ENCODE measurements at places on chromosomes 3 and 15.

GRCh38 chr15:99916668-99917223 lies 183.5 kb upstream of the LYSMD4 start:
- H3K36me3 ChIP-seq, result no peaks in the 10 kb centered on the region
- H3K27me3 ChIP-seq, result no peaks in the 10 kb centered on the region
- no peaks in the 10 kb centered on the region for H3K4me1 ChIP-seq
- DNase-seq, result no peak

- H3K4me3 ChIP-seq, result no peak overlapping the region
- H3K4me1 ChIP-seq, result no peaks in the 10 kb centered on the region
- DNase-seq, result no peak
- H3K27ac ChIP-seq, result no peak overlapping the region
Measured at GRCh38 chr3:1693145-1693544, 405.5 kb upstream of the CNTN4 start.

- H3K4me3 ChIP-seq, result no peak overlapping the region
- no peaks in the 10 kb centered on the region for H3K36me3 ChIP-seq
- DNase-seq, result no peak
- no peaks in the 10 kb centered on the region for H3K27me3 ChIP-seq
Measured at GRCh38 chr3:36416599-36416998, 36.3 kb downstream of the STAC start.

DNA sequence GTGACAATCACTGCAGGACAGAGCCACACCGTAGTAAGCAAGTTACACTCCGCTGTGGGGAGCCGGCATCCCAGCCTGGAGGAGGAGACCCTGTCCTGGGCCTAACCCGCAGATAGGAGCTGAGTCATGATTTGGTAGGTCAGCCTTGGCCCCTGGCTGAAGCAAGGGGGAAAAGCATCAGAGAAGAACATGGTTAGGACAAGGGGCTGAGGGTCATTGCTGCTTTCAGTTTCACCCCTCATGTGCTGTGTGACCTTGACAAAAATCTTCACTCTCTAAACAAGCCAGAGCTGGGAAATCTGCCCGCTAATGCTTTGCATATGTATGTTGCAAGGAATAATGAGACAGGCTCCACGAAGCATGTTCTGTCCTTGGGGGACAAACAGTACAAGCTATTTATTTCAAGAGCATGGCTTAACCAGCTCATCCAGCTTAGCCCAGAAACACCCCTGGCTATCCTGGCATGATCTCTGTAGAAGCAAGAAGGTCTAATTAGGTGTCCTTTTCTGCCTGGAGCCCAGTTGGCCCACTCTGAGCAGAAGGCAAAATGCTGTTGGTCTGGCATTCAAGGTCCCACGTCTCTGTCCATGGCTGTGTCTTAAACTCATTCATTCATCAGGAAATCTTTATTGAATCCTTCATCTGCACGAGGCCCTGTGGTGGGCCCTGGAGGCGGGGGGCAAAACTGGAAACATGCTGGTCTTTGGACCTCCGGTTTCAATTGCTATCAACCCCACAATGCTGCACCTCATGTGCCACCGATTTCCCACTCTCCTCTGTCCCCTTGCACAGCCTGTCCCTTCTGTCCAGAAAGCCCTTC lies 221.3 kb upstream of the LYSMD4 start:
- no peaks in the 10 kb centered on the region for H3K4me1 ChIP-seq
- H3K27me3 ChIP-seq, result no peaks in the 10 kb centered on the region
- no peak overlapping the region for H3K4me3 ChIP-seq
- no peaks in the 10 kb centered on the region for H3K36me3 ChIP-seq

DNA sequence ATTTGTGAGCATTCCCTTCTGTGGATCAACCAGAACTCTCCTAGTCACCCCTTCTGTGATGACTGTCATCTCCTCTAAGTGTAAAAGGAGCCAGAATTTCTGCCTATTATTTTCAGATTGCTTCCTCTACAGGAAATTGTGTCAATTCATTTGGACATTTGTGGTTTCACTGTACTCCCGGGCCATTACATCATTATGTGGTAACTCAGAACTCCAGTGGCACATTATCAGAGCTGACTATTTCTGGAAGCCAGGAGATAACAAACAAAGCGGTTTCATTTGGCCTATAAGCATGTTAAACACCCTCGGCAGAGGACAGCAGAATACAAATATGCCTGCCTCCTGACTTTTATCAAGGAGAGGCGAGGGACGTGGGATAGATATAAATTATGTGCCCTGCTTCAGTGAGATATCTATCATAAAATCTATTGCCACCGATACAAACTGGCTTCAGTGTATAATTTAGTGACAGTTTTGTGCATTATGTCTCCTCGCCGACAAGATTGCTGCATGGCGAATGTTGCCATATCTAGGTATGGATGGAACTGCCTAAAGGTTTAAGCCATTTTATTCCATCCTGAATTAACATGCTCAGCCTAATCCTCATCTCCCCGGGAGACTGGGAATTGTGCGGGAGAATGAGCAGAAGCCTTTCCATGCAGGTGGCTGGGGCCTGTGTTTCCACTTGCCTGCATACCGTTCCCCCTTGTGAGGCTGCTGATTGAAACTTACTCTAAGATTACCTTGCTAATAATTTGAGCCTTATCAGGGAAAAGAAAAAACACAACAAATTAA lies 193.4 kb upstream of the SEMA6D start:
- no peaks in the 10 kb centered on the region for H3K36me3 ChIP-seq
- no peaks in the 10 kb centered on the region for H3K4me1 ChIP-seq
- H3K4me3 ChIP-seq, result no peak overlapping the region
- H3K27me3 ChIP-seq, result no peaks in the 10 kb centered on the region
- H3K27ac ChIP-seq, result no peak overlapping the region

DNA sequence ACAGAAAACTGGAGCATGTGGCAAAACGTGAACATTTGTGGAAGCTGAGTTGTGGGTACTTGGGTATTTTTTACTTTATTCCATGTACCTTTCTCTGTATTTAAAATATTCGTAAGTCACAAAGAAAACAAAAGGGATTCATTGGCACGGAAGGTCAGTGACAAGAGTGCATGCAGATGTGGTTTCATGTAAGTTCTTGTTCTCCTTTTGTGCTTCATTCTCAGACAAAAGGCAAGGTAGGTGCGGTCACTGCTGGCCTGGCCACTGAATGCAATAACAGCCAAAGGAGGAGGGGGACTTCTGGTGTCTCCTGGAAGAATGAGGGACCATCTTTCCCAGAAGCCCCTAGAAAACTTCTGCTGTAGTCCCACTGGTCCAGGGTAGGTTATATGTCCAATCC lies 200.0 kb upstream of the TOPAZ1 start:
- H3K27me3 ChIP-seq, result no peaks in the 10 kb centered on the region
- H3K4me1 ChIP-seq, result no peaks in the 10 kb centered on the region
- no peak for DNase-seq
- H3K36me3 ChIP-seq, result no peaks in the 10 kb centered on the region

DNA sequence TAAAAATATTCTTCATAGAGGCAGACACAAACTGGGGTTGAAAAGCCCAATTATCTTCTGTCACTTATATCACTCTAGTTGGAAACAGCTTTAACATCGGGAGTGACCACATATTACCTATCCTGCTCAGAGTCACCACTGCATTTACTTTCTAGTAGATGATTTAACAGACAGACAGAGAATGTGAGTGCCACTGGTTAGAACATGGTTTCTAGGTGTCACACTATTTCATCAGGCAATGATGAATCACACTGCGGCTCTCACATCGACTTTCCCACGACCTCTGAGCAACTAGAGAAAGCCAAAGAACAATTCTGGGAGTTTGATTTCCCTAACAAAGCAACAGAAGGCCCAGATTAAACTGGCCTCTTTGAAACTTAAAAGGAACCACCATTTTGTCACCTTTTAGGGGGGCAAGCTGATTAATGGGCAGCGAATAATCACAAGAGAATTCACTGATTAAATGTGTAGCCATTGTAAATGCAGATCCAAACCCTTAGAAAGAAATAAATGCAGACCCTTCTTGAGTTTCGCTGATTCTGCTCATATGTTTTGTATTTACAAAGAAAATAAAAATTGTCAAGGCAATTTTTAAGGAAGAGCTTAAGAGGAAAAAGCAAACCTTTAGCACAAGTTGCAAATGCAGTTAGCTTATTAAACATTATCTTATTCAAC lies 112.6 kb upstream of the KBTBD8 start:
- no peaks in the 10 kb centered on the region for H3K27me3 ChIP-seq
- no peaks in the 10 kb centered on the region for H3K36me3 ChIP-seq
- H3K4me3 ChIP-seq, result no peak overlapping the region
- H3K27ac ChIP-seq, result no peak overlapping the region

Measured in gastrocnemius medialis (tissue), 4 donors.